ENCODE measurements at places on chromosomes 2 and 18.

- no peak for DNase-seq
These were observed 14.5 kb downstream of the EPC2 start for GRCh38 chr2:148658807-148659722.

DNA sequence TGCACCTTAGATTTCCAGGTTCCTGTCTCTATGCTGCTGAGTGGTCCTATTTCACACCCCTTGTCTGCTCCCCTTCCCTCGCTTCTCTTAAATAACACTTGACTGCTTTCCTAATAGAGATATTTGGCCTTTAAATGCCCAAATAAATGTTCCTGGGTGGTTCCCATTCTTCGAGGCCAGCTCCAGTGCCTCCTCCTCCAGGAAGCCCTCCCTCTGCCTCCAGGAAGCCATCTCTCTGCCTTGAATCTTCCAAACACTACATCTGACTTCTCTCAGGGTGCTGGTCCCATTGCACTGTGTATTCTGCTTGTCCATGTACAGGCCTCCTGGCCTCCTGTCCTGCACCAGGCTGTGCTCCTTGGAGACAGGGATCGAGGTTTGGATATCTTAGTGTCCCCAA lies 14.2 kb downstream of the EHD3 start:
- DNase-seq = no peak

GRCh38 chr2:105380432-105381100 lies 18.3 kb downstream of the FHL2 start:
- no peak for DNase-seq

GRCh38 chr2:203533676-203534591 lies 1.2 kb downstream of the RAPH1 start:
- DNase-seq = no peak

- no peak for DNase-seq
These were observed 13.8 kb downstream of the MROH2A start for GRCh38 chr2:233791883-233792329.

GRCh38 chr2:15302154-15302553 lies 259.0 kb downstream of the NBAS start:
- no peak for DNase-seq

- no peak for DNase-seq
These were observed 1.7 kb downstream of the FOSL2 start for GRCh38 chr2:28394331-28394877.

DNA sequence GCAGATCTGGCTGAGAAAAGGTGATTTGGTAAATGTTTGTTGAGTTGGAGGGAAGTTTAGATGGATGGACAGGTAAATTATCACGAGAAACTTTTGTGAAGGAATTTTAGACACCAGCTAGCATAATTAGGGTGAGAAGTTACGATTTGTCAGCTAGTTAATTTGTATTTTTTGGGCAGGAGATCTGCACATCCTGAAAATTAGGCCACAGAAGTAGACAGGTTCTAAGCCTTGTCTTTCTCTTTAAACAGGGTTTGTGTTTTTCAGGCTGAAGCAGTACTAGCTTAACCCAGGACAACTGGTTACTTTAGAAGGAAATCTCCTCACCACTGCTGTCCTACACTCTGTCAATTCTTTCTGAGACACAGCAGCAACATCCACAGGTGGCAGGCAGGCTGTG lies 49.1 kb downstream of the DDX1 start:
- no peak for DNase-seq

DNA sequence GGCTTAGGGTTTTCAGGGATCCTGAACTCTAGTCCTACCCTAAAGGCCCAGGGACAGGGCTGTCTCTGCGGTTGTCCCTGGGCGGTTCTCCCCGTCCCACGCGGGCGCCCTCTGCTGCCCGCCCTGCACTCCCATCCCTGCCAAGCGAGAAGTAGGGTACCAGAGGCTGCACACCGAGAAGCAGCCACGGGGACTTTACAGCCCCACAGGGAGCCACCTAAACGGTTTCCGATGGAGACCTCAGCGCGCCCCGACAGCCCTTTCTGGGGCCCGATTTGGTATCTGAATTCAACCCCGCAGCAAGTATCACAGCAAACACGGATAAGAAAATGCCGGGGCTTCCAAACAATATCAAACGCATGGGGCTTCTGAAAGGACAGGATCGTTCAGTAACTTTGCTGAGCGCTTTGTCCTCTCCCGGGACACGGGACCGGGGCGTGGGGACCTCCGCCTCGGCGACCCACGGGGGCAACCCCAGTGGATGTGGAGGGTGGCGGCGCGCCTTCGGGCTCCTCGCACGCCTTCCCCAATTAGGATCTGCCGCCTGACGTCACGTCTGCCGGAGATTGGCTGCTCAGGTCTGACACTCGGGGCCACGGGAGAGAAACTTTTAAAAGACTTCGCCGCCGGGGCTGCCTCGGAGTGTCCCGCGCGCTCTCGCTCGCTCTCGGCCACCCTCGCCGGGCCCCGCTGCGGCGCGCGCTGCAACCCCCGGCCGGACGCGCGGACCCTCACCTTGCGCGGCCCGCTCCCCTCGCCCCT lies at the start of gene LTBP1:
Gene LTBP1 (plus strand): TSS at position 640 of the 762 bp plus-strand sequence. CDS start 372 bp downstream, outside the sequence.
- DNase-seq = peak; percentile 77

- no peak for DNase-seq
These were observed 10.4 kb downstream of the ZNF512 start for GRCh38 chr2:27593240-27593639.

- no peak for DNase-seq
These were observed 352.8 kb downstream of the RNF144A start for GRCh38 chr2:7270011-7270431.

DNA sequence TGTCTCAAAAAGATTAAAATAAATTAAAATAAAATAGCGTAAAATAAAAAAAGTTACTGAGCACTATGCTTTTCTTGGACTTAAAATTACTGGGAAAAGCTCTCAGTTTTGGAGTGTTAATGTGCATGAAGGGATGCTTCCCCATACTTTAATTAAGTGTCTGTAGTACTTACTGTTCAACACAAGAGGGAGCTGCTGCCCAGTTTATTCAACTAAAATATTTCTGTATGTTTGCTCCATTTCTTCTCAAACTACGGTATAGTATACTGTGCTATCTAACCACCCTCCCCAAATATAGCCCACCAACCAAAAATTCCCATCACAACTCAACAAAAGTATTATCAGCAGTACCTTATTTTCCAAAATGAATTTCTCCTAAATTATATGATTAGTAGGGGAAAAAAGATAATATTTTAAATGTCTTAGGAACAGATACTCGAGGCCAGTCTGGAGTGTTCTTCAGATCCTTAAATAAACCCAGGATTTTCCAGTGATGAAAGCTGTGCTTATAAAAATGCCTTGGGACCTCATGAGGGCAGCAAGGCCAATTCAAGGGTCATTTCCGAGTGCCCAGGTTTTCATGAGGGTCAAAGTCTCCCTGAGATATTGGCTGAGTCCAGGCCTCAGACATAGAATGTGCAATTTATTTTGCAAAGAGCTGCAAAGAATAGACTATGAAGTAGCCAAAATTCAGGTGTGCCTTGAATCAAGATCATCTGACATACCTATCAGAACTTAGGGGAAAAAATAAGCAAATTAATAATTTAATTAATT lies 64.1 kb downstream of the CHRNA1 start:
- DNase-seq = peak; percentile 47

DNA sequence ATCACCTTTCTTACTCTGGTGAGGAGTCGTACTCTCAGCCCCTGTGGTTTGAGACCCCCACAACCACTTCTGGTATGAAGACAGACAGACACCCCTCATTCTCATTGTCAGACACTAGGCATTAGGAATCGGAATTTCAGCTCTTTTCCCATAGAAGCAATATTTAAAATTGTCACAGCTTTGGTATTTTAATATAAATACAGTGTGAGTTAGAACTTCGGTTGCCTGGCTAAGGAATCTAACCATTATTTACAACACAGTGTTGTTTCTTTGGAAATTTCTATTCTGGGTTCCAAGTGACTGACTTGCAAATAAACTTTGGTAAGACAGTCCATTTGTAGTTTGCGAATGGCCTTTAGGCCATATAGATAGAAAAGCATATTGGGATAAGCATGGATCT lies 318.1 kb downstream of the PARD3B start:
- DNase-seq = no peak

DNA sequence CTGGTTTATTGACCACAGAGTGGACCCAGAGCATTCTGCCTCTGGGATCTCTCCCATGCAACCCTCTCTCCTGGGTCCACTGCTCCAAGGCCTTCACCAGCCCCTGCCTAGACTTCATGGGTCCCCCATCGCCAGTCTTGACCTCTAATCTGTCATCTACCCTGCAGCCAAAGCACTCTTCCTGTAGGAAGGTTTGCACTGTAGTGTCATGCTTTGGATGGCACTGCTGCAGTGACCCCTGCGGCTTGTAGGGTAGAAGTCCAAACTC lies 41.7 kb downstream of the MYO7B start:
- DNase-seq = no peak

GRCh38 chr2:48482769-48483168 lies 47.2 kb upstream of the STON1 start:
- DNase-seq = no peak

DNA sequence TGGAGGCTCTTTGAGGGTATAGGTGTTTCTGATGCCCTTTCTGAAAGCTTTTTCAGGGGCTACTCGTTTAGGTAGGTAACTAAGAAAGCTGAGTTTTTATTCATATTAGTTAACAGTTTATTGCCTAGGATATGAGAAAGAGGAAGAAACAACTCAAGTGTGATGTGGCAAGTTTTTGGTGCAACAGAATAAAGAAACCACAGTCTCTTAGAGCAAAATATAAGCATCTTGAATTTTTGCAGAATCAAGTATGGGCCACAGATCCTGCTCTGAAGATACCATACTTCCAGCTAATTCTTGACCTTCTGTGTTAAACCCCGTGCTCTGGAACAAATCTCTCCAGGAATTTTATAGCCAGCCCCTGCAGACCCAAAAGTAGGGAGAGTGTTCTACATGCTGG lies 147.7 kb upstream of the SLC1A4 start:
- no peak for DNase-seq

DNA sequence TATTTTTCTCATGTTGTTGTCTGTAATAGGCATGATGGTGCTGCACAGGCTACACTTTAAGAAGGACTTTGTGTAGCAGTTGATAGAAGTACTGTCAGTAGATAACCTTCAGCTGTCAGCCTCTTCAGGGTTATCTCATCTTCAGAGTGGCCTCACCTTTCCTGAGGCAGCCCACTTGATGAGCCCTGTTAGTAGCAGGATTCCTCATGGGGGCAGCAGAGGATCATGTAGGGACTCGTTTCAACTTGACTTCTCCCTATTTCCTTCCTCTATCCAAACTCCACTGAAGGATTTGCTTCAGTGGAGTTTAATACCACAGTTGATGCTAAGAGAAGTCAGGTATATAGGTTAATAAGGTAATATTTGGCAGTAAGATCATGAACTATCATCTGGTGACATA lies 530.3 kb upstream of the FSIP2 start:
- DNase-seq = no peak

DNA sequence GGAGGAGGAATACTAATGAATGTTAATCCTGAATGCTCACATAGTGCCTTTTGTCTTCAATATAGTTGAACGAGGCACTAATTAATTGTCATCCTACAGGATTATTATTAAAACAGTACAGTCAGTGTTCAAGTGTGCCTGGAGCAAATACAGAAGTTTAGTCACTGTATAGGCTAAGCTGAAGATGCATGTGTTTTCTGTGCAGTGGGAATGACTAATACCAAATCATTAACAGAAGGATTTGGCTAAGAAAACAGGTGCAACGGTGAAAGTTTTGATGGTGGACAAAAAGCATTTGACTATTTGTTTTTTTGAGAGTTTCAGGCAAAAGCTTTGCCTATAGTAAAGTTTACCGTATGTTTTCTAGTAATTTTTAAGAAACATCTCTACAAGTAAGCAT lies 62.8 kb downstream of the DCC start:
- no peak for DNase-seq

DNA sequence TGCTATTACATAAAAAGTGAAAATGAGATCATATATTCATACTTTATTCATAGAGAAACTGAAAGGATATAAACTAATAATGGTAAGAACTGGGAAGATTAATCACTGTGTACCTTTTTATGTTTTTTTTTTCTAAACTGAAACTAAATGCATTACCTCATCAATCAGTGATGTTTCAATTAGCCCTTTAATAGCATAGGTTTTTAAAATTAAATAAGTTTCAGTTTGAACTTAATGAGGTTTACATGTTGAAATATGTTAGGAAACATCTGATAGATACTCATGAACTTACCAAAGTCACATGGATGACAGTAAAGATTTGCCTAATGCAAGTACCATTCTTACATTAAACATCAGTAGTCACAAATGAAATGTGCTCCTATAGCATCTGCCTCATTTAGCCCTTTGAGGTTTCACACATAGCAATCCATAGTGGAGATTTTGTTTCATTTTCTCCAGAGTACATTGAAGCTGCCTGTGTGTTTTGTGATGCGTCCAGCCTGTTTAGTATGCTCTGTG lies 8.9 kb downstream of the MAPRE2 start:
- no peak for DNase-seq

DNA sequence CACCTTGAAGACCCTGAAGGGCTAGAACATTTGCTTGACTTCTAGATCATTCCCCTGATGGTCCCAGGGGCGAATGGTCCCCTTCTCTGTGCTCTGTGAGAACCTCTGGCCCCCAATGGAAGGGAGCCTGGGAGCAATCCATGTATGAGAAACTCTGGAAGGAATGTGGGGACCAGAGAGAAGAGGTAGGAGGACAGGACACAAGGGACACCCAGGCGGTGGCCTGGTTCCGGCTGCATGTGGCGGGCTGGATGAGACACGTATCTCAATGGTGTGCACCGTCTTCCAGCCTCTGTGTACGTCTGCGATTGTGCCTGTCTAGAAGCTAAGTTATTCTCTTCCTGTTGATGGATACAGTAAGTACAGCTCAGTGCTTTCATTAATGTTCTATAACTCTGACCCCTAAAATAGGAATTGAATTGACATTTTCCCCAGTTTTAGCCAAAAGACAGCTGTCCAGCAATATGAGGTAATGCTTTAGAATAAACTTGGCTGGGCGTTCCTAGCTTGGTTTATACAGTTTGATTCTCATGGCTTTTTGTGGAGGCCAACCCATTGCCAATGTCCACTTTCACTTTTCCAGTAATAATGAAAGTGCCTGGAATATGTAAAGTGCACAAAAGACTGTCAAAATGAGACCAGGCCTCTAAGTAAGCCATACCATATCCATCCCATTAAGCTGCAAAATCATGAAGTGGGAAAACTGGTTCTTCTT lies 30.1 kb upstream of the COPS8 start:
- DNase-seq = no peak

DNA sequence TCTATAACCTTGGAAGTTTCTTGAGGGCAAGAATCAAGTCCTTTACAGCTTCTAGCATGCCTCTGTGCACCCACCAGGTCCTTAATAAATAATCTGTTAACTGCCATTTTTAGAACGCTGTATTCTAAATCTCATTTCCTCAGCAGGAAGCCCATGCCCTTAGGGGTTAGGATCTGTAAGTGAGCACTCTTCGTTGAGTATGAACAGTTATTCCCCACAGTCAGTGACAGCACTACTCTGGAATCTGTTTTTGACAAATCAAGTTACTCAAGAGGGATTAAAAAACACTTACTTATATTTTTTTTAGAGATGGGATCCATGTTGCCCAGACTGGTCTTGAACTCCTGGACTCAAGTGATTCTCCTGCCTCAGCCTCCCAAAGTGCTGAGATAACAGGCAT lies 14.6 kb downstream of the PAIP2B start:
- DNase-seq = no peak

Measured in H54 (cell line).